ENCODE measurements at places on chromosomes 3 and 15.
A peak's percentile ranks its signal among the peaks of the same experiment; 100 is the strongest.

- peak; percentile 30 for DNase-seq
Measured at GRCh38 chr15:68730471-68730919, 90.2 kb downstream of the ANP32A start.

DNA sequence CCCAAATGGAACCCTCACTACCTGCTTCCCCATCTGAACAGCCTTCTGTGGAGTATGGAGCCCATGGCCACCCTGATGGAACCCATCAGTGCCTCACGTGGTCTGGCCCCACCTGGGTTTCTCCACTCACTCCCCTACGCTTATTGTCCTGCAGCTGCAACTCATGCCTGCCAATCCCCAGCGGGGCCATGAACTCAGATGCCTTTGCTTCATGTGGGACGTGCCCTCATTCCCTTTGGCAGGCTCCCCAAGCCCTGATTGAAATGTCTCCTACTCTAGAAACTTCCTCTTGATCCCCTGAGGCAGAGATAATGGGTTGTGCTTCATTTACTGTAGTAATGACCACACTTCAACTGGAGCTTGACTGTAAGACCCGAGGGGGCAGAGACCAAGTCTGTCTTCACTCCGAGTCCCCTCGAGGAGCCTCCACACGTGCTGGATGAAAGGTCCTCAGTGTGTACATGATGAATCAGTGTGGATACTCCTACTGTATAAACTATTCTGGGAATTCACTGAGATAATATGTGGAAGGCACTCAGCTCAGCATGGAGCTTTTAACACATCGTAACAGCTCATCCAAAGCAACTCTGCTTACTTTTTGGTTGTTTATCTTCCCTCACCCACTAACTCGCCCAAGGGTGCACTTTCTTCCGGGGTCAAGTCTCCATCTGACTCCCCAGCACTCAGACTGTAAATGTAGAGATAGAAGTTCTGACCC, 232.8 kb upstream of the BHLHE40 start:
- DNase-seq, result peak; percentile 64

- DNase-seq, result peak; percentile 46
Measured at GRCh38 chr3:139937674-139938279, 2.8 kb downstream of the CLSTN2 start.

DNA sequence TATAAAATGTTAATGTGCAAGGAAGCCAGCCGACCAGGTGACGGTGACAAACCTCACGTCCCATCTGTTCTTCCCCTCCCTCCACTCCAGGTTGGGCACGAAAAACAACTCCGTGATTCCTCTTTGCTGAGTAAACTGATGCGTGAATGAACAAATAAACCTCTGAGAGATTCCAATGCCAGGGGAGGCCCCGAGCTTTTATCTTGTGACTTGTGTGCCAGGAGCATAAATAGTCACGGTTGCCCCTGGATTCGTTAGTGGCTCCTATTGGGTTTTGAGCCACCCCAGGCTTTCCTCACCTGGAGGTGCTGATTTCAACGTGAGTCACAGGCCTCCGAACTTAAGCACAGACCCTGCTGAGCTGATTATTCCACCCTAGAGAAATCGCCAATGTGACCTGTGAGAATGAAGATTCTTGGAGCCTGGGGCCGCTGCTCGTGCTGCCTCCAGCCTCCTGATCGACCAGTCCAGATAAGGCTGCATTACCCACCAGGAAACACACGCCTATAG, 119.2 kb downstream of the SHQ1 start:
- peak; percentile 20 for DNase-seq

DNA sequence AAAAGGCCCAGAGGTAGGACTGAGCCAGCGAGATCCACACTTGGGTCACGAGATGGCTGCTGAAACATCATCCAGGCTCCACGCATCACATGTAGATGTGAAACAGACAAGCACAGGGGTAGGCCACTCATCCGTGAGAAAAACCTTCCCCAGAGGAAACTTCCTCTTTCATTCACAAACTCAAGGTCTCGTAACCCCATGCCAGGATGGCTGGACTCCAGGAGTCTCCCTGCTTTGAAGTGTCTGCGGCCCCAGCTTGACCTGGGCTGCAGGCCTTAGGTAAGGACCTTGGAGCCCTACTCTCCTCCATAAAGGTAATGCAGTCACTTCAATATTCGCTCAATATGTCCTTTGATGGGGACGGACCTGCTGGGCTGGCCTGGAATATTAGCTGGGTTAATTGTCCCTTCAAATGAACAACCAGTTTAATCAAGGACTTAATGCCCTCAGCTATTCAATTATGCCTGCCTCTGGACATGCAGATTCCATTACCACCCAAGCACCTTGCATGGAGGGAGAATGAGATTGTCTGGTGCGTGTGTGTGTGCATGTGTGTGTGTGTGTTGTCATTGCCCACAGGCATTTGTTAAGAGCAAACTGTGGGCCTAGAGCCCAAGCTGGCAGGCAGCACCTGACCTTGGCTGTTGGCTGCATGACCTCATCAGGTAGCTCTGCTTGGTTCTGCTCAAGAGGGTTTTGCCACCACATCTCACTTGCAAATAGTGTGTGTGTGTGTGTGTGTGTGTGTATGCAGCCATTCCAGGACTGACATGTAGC, 186.9 kb upstream of the TLE3 start:
- DNase-seq, result no peak

- DNase-seq, result no peak
Measured at GRCh38 chr15:99347574-99347973, 96.3 kb downstream of the LRRC28 start.

DNA sequence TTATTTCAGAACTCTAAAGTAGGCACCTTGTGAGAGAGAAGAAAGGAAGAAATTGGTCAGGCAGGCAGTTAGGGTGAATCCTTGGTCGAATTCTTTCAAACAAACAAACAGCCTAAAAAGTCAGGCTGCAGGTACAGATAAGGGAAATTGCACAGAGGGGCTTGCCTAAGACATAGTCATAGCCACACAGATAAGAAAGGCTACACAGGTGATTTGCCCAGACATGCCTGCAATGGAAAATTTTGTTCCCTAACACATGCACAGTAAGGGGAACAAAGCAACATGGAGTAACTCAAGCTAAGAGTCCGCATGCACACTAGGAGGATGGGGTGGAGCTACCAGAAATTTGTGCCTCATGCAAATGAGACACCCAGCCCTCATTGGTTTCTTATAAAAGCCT, 91.4 kb upstream of the TUSC7 start:
- DNase-seq, result no peak

DNA sequence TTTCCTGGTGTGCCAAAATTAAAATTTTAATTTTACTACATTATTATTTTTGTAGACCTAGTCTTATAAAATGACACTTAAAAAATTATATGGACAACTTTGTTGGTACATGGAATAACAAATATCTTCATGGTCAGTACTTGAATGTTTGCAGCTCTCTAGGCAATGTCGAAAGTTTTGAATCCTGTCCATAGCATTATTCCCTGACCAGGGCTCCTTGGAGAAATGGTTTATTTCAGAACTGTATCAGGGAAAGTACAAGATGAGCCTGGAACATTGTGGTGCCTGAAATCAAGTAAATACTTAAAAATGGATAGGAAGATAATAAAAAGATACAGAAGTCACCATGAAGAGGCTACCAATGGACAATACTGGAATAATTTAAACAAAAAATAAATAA, 47.6 kb downstream of the ALDH1A2 start:
- DNase-seq, result no peak
